ENCODE measurements at places on chromosomes 12 and 14. TPM values are rescaled to one million over a fixed set of nuclear protein-coding genes. Genes with fewer than 3 reads are reported as not detected.

GLTP gene
- 45.9 TPM for total RNA-seq

TPCN1 gene
- 93.3 TPM for total RNA-seq

RTRAF gene
- 116 TPM for total RNA-seq

CHGA gene
- 0.38 TPM for total RNA-seq

KCNA5 gene
- total RNA-seq = 2.9 TPM

LYZ gene
- total RNA-seq = 70.9 TPM

HOXC5 gene
- 4.8 TPM for total RNA-seq

ANO2 gene
- 4.4 TPM for total RNA-seq

KRT73 gene
- not detected for total RNA-seq

ADAM21 gene
- 0.13 TPM for total RNA-seq

GPR137C gene
- total RNA-seq = 0.54 TPM

OR4E2 gene
- not detected for total RNA-seq

ERO1A gene
- 40.5 TPM for total RNA-seq

SDSL gene
- 22.8 TPM for total RNA-seq

GPRC5D gene
- 0.25 TPM for total RNA-seq

RAB15 gene
- total RNA-seq = 18.3 TPM

ASCL1 gene
- total RNA-seq = not detected

ATN1 gene
- total RNA-seq = 119 TPM

REP15 gene
- 3.2 TPM for total RNA-seq

RNASE3 gene
- total RNA-seq = 0.38 TPM

FITM1 gene
- total RNA-seq = 1.3 TPM

FZD10 gene
- 0.57 TPM for total RNA-seq

SMOC1 gene
- 2.8 TPM for total RNA-seq

OTX2 gene
- total RNA-seq = not detected

RERG gene
- 44.7 TPM for total RNA-seq

NXPH4 gene
- total RNA-seq = 0.16 TPM

SYCP3 gene
- total RNA-seq = 0.25 TPM

DDIT3 gene
- 34.1 TPM for total RNA-seq

IAPP gene
- not detected for total RNA-seq

TGM1 gene
- total RNA-seq = 13.1 TPM

OTOGL gene
- 0.47 TPM for total RNA-seq

GRIP1 gene
- total RNA-seq = 18.4 TPM

KRT83 gene
- not detected for total RNA-seq

NPFF gene
- total RNA-seq = not detected

PYM1 gene
- total RNA-seq = 29.0 TPM

KIF21A gene
- 25.7 TPM for total RNA-seq

GNS gene
- 215 TPM for total RNA-seq

FIGNL2 gene
- 6.1 TPM for total RNA-seq

TSPAN8 gene
- 77.3 TPM for total RNA-seq

RTN1 gene
- total RNA-seq = 5.1 TPM

FAM234B gene
- 9.6 TPM for total RNA-seq

LDHB gene
- 1,158 TPM for total RNA-seq
